ENCODE measurements at places on chromosomes 1 and 21.

- no peak for DNase-seq
These were observed 14.1 kb downstream of the DISP1 start for GRCh38 chr1:222828939-222829338.

- DNase-seq, result no peak
These were observed 16.0 kb upstream of the PDE9A start for GRCh38 chr21:42637267-42638041.

DNA sequence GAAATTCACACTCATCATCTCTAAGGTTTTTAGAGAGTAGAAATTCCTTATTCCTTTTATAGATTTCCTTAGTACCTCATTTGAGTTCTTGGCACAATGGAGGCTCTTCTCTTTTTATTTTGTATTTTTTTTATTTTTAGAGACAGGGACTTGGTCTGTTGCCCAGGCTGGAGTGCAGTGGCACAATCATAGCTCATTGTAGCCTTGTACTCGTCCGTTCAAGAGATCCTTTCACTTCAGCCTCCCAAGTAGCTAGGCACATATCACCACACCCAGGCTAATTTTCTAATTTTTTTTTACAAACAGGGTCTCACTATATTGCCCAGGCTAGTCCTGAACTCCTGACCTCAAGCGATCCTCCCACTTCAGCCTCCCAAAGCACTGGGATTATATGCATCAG lies 29.6 kb downstream of the RGL1 start:
- DNase-seq, result no peak

DNA sequence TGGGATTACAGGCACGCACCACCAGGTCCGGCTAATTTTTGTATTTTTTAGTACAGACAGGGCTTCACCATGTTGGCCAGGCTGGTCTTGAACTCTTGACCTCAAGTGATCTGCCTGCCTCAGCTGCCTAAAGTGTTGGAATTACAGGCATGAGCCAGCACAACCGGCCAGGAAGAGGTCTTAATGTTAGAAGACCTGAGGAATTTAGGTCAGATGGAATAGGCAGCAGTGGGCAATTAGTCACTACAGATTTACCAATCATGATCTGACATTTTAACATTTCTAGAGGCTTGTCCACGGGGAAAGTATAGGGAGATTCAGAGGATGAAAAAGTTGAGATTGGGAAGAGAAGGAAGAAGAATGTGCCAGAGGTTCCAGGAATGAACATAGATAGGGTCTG lies 8.9 kb upstream of the APP start:
- DNase-seq, result no peak

DNA sequence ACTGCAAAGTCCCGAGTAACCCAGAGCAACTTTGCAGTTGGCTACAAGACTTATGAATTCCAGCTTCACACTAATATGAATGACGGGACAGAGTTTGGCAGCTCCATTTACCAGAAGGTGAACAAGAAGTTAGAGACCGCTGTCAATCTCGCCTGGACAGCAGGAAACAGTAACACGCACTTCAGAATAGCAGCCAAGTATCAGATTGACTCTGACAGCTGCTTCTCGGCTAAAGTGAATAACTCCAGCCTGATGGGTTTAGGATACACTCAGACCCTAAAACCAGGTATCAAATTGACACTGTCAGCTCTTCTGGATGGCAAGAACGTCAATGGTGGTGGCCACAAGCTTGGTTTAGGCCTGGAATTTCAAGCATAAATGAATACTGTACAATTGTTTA lies 66.8 kb downstream of the ACBD6 start:
- DNase-seq, result no peak

DNA sequence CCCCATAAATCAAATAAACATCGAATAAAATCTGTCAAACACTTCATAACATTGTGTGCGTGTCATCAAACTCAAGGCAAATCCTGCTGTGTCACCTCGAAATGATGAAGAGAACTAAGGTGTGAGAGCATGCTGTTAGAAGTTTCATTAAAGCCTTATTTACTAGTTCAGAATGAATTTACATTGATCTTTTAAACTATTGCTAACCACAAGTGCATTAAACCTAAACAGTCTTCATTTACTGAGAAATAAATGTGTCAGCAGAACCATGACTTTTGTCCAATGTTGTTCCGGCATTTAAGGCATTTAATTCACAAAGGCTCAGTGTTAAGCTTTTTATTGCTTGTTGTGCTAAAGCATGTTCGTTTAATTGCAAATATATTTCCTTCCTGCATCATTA lies 474.4 kb downstream of the SETD4 start:
- no peak for DNase-seq

Measured in endodermal cell (in vitro differentiated cells).